ENCODE measurements at places on chromosomes 6 and 20.
A peak's percentile ranks its signal among the peaks of the same experiment; 100 is the strongest.

DNA sequence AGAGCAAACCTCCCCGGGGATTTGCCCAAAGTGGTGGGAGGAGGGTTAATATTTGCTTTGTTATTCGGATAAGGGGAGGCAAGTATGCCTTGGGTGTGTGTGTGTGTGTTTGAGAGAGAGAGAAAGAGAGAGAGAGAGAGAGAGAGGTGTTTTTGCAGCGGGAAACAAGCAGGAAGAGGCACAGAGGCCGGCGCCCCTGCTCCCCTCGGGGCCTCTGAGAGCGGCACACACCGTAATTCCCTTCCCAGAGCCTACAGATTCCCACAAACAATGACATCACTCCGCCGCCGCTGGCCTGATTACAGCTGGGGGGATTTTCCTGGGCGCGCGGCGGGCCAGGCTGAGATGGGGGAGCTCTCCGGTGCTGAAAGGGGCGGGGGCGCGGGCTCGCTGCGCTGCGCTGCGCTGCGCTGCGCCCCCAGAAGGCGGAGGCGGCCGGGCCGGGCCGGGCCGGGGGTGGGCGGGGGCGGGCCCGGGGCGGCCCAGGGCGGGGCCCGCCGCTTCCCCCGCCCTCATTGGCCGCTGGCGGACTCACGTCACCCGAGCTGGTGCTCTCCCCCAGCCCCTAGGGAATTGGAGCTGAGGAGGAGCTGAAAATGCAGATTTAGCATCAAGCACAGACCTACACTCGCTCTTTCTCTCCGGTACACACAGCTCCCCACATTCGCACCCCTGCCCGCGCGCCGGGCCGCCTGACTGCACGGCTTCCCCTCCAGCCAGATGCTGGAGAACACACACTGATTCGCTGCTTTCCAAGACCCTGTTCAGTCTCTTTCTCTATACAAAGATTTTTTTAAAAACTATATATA lies at the start of gene PCSK2:
TSS of gene PCSK2 (plus strand) at position 631 of the 809 bp plus-strand sequence. CDS start 266 bp downstream, outside the sequence.
- peak; percentile 79 for DNase-seq

- DNase-seq, result no peak
Observed at GRCh38 chr6:75188221-75188925, 17.5 kb downstream of the COL12A1 start.

- no peak for DNase-seq
Observed at GRCh38 chr6:49202924-49203536, 260.0 kb downstream of the MMUT start.

DNA sequence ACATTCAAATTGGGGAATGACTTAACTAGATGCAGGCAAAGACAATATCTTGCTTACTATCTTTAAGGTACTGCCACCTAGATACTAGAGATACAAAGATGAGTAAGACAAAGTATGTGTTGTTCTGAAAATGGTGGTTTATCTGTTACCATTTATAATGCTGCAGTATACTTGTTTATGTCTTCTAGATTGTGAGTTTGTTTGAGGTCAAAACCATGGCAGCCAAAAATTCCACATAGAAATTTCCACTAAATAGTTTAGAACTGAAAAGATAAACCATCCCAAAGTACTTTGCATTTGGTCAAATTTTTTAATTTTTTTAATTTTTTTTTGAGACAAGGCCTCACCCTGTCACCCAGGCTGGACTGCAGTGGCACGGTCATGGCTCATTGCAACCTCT lies 150.8 kb downstream of the SOX4 start:
- no peak for DNase-seq

- no peak for DNase-seq
Observed at GRCh38 chr6:95185874-95186273, 391.5 kb upstream of the MANEA start.

GRCh38 chr6:21885532-21886114 lies 292.1 kb downstream of the SOX4 start:
- DNase-seq, result no peak

DNA sequence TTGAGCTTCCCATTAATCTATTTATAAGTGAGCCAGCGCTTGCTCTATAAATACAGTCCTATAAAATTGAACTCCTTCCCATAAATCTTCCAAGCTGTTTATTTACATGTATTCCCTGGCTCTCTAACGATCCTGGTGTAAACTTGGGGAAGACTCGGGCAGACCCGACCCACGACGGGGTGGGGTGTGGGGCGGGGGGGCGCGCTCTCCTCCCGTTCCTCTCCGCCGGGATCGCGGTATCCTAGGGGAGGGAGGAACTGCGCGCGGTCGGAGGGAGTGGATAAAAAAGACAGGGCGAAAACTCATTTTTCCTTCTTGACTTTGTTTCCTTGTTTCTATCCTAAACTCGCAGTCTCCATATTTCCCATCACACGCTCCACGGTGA lies 31.1 kb downstream of the TFAP2B start:
- no peak for DNase-seq

- no peak for DNase-seq
Observed at GRCh38 chr6:108133594-108134179, 32.1 kb upstream of the NR2E1 start.

GRCh38 chr6:1363729-1364572 lies 25.4 kb upstream of the FOXF2 start:
- DNase-seq, result no peak

- no peak for DNase-seq
Observed at GRCh38 chr6:94893327-94893726, 684.0 kb upstream of the MANEA start.

DNA sequence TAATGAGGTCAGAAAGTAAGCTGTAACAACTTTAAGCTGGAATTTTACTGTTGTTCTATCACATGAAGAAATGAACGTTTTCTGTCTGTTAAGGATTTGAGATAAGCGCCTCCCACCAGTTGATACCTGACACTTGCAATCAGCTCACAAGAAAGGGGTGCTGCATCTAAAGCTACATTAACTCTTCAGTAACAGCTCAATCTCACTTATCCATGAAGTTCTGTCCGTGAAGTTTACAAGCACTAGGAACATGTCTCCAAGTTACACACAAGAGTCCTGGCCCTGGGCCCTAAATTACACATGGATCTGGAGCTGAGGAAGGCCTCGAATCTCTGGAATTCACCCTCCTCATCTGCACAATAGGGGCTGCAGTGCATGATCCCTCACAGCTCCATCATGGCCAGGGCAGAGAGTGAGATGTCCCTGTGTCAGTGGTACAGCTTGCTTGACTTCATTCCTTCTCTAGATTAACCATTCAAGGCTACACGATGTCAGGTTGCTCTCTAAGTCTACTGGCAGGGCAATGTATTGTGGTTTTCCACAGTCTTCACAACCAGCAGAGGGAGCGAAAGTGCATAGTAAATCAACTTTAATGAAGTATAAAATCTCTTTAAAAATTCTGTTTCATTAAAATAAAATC lies 182.4 kb upstream of the MCHR2 start:
- no peak for DNase-seq

GRCh38 chr6:138291036-138291848 lies 73.0 kb upstream of the PBOV1 start:
- DNase-seq, result no peak

DNA sequence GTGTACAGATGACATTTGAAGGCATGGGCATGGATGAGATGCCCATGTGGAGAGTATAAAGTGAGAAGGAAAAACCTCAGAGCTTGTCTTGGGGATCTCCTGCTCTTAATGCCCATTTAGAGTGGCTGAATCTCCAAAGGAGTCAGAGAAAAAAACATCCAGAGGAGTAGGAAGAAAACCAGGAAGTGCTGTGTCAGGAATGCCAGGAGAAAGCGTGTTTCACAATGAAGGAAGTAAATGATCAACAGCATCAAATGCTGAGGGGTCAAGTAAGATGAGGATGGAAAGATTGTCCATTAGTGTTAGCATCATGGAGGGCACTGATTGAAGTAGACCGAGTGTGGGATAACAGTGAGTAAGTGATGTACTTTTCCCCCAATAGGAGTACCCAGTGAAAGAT lies 56.1 kb downstream of the FIG4 start:
- no peak for DNase-seq

GRCh38 chr20:34322267-34323105 lies 19.3 kb upstream of the AHCY start:
- no peak for DNase-seq

- no peak for DNase-seq
Observed at GRCh38 chr6:329888-330691, 37.8 kb downstream of the DUSP22 start.
